Activated CD4-positive, alpha-beta T cell treated with anti-CD3 and anti-CD28 coated beads, Interleukin-10, Interleukin-2, amounts not matched to agents 100 ng/mL and 50 ng/mL, durations not matched to agents 16 hours and 8 hours (primary cell): ENCODE measurements at places on chromosomes 2 and 18.

- no peak for DNase-seq
These were observed 79.6 kb downstream of the MMADHC start for GRCh38 chr2:149507974-149508373.

- no peak for DNase-seq
These were observed 124.5 kb upstream of the SH3BP4 start for GRCh38 chr2:234827096-234827860.

DNA sequence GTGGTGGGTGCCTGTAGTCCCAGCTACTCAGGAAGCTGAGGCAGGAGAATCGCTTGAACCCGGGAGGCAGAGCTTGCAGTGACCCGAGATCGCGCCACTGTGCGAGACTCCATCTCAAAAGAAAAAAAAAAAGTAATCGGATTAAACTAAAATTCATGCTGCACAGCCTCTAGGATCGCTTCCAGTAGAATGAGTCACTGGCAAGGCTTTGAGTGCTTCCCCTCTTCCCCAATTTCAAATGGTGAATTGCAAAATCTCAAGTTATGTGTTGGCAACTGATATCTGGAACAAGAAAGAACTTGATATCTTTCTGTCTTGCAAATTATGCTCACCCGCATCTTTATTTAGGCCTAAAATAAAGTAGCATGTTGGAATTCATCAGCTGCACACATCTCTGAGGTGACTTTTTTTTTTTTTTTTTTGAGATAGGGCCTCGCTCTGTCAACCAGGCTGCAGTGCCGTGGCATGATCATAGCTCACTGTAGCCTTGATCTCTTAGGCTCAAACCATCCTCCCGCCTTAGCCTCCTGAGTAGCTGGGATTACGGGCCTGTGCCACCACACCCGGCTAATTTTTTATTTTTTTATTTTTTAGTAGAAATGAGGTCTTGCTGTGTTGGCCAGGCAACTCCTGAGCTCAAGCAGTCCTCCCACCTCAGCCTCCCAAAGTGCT lies 12.7 kb downstream of the TTC39C start:
- DNase-seq = no peak

DNA sequence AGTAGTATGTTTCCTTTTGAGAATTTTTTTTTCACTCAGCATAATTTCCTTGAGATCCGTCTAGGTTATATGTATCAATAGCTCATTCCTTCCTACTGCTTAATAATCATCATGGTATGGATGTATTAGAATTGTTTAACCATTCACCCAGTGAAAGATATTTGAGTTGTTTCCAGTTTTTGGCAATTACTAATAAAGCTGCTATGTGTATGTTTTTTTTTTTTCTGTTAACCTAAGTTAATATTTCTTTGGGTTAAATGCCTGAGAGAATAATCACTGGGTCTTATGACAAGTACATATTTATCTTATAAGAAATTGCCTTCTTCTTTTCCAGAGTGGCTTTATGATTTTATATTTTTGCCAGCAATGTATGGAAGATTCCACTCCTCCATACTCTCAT lies 96.4 kb upstream of the ST6GAL2 start:
- no peak for DNase-seq

DNA sequence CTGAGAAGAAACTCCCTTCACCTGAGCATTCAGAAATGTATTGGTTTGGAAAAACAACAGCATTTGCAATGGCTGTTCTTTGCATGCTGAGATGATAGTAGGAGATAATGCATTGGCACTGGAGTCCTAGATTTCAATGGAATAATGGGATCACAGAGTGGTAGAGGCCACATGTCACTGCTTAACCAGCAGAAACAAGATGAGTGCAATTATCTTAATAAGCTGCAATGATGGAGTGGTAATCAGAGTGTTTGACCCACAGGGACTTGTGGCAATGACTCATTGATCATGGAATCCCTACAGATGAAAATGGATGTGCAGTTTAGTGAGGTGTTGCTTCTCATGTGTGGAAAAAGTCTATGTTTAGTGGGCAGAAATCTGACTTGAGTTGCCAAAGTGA lies 218.8 kb upstream of the ZEB2 start:
- DNase-seq = no peak

- no peak for DNase-seq
These were observed 104.7 kb downstream of the GPR39 start for GRCh38 chr2:132521341-132521740.

- no peak for DNase-seq
These were observed 77.5 kb upstream of the ASB18 start for GRCh38 chr2:236341721-236342120.

DNA sequence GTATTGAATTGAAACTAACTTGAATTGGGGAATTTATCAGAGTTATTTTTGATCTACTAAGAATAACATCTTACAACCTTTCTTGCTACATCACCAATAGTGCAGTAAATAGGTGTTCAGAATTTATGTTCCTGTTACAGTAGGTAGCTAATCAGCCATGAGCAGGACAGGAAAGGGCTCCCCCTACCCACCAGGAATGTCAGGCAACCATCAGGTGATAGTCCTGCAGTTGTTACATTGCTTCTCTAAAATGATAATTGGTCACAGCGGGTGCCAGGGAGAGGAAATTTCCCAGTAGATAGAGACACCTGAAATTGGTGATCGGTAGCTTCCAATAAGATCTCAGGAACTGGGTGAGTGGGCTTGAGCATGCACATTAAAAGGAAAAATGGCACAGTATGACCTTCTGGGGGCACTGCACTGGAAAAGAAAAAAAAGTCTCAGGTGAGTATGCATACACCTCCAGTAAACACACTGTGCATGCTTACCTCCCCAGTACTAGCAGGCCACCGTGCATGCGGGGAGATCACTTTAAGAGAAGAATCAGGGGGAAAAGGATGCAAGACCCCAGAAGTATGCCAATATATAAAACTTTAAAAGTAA lies 1092.0 kb upstream of the LRRTM1 start:
- no peak for DNase-seq

DNA sequence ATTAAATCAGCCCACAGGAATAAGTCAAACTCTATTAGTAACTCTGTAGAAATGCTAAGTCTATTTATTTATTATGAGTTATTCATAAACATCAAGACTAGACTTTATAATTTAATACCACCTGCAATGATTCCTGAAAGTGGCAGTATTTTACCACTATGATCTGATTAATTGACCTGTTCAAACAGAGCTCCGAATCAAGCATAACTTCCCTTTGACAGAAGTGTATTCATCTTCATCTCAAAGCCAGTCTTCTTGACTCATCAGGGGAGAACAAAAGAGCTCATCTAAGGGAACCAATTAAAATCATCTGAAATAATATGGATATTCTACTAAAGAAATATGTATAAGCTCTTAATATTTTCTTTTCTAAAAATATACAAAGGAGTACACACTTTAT lies 122.3 kb downstream of the MBD2 start:
- DNase-seq = no peak
